Activated naive CD8-positive, alpha-beta T cell treated with anti-CD3 and anti-CD28 coated beads, Interleukin-2, amount 50 U/mL, for 24 hours (primary cell): ENCODE measurements at places on chromosomes 13 and 19.

DNA sequence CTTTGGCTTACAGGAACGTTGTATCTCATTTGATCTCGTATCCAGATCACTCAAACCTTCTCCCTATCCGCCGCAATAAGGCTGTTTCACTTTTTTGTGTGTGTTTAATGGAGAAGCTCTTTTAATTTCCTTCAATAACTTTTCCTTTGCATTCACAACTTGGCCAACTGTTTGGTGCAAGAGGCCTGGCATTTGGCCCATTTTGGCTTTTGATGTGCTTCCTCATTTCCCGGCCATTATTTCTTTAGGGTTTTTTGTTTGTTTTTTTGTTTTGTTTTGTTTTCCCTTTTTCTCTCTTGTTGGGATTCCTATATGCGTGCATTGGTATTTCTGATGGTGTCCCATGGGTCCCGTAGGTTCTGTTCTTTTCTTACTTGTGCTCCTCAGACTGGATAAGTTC lies 6.1 kb upstream of the UPF3A start:
- no peak for DNase-seq

DNA sequence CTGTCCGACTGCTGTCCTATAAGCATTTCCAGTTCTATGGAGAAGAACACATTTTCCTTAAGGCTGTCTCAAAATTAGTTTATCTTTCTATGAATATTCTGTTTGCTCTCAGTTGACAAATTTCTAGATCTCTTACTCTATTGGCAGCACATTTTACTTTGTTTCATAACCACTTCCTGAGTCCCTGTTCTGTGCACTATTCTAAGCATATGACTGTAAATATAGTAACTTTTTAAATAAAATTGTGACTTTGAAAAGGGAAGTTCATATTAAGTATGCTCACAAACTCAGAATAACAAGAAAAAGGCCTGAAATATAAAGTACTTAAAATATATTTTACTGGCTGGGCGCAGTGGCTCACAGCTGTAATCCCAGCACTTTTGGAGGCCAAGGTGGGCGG lies 56.5 kb upstream of the HTR2A start:
- no peak for DNase-seq

DNA sequence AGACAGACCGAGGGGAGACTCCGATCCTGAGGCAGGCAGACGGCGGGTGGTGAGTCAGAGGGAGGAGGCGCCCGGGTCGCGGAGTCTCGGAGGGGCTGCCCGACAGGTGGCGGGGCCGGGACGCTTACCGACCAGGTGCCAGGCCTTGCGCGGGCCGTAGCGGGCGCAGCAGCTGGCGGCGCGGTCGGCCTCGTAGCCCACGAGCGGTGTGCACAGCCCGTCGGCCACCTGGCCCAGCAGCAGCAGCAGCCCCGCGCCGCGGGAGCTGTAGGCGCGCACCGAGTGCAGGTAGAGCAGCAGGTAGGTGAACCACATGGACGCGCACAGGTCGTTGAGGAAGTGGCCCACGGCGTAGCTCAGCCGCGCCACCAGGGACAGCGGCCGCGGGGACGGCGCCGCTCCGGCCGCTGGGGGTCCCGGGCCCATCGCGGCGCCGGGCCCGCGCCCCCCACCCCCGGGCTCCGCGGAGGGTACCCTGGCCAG lies 367 bp downstream of the MFSD12 start:
- peak; percentile 78 for DNase-seq

DNA sequence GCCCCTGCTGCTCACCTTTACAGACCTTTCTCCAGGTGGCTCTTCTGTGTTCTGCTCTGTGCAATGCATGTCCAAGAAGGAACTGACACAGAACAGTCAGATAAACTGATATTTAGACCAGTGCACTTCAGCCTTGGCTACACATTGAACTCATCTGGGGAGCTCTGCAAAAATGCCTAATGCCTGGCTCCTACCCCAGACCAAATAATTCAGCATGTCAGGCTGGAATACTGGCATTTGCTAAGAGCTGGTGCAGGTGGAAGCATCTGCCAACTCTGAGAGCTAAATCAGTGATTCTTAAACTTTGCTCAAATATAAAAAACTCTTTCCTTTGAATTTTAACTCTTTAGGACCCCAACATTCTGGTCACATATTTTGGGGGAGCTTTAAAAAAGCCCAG lies 118.2 kb upstream of the TSC22D1 start:
- no peak for DNase-seq

- DNase-seq = no peak
Observed at GRCh38 chr13:22091222-22091970, 420.5 kb downstream of the FGF9 start.

GRCh38 chr19:11797491-11797890 lies 832 bp upstream of the ZNF491 start:
- peak; percentile 80 for DNase-seq

DNA sequence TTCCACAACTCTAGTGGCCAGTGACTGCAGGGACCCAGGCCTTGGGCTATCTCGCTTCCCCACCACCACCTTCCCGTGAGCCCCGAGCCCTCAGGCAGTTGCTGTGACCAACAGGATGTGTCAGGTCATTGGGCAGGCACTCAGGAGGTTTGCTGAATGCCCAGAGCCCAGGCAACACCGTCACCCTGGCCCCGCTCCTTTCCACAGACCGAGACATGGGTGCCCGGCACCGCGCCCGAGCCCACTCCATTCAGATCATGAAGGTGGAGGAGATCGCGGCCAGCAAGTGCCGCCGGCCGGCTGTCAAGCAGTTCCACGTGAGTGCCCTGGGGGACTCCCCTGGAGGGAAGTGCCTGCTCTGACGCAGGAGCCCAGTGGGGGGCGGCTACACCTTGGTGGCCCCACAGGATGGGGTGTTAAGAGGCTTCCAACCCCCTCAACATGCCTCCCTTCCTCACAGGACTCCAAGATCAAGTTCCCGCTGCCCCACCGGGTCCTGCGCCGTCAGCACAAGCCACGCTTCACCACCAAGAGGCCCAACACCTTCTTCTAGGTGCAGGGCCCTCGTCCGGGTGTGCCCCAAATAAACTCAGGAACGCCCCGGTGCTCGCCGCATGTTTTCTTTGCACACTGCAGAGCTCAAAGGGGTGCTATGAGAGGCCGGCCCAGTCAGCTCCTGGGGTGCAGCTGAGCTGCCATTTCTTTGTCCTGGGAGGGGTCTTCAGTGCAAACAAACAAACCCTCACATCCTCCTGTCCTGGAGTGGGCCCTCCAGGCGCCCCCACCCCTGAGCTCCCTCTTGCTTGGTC lies 3.2 kb downstream of the RPL18A start:
- DNase-seq = no peak

- no peak for DNase-seq
Observed at GRCh38 chr19:34432797-34433196, 4.6 kb downstream of the UBA2 start.

DNA sequence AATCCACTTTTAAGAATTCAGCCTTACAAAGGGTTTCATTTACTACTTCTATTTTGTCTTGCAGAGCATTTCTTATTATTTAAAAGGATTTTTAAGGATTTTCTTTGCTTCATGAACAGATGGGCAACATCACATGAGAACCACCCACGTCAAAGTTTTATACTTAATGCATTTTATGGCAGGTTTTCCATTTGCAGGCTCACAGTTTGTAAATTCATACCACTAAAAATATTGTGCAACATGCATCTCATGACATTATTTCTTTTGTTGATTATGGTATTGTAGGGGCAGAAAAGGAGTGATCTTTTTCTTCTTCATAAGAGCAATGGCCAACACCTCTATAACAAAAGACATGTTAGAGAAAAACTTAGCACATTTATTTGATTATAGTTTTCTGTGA lies 554.0 kb upstream of the SPRY2 start:
- DNase-seq = no peak

GRCh38 chr19:418761-419671 lies 10.1 kb upstream of the C2CD4C start:
- no peak for DNase-seq

GRCh38 chr19:43311706-43312105 lies 41.8 kb upstream of the CD177 start:
- no peak for DNase-seq

DNA sequence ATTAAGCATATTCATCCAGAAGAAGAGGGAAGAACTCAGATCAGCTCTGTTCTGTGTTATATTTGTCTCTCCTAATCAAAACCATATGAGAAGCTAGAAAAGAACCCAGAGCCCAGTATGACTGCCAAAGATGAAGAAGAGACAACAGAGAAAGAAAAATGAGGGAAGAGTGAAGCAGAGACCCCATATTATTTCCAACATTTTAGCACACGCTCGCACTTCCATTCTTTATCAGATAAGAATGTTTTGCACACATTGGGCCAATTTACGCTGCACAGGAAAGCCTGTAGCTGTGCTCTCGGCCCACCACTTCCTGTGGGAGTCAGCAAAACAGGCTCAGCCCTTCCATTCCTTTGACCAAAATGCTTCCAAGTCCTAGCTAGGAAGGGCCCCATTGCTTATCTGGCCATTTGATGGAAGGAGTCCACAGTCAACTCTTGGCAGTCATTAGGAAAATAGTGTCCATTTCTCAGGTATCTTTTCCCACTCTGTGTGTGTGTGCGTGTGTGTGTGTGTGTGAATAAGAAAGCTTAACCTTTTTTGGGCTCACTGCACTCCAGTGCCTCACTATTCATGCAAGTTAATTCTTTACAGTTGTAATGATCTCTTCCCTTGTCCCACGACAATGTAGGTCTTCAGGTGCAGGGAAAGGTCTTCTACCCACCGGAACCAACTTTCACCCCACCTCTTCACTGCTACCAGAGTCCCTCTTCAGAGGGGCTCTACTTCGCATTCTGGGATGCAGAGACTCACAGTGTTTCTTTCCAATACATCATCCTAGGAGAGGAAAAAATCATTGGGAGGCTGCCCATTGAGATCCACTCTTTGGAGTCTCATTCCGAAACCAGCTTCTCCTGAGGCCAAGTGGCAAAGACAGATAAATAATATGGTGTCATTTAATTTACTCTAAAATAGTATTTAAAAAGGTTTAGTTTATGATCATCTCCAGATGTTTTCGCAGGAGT lies 237.5 kb downstream of the COG6 start:
- peak; percentile 28 for DNase-seq

- no peak for DNase-seq
Observed at GRCh38 chr13:110484290-110485048, 77.1 kb downstream of the RAB20 start.

DNA sequence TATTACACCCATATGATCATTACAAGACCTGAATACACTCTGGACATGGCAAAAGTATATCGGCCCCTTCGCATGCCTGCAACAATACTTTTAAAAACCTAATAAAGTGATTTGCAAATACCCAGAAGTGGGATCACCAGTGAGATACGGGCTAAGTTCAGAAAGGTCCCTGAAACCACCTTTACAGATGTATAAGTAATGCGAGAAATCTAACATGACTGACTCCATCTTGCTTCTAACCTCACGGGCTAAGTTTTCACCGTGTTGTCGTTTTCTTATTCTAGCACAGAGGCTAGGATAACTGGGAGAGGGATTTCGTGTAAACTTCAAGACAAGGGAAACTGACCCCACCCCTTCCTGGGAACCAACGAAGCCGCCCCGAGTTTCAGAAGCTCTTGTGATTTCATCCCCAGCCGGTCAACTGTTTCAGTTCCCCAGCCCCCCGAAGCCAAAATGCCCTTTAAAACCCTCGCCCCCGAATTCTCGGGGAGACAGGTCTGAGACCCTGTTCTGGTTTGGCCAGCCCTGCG lies 703 bp downstream of the NEK3 start:
- no peak for DNase-seq

DNA sequence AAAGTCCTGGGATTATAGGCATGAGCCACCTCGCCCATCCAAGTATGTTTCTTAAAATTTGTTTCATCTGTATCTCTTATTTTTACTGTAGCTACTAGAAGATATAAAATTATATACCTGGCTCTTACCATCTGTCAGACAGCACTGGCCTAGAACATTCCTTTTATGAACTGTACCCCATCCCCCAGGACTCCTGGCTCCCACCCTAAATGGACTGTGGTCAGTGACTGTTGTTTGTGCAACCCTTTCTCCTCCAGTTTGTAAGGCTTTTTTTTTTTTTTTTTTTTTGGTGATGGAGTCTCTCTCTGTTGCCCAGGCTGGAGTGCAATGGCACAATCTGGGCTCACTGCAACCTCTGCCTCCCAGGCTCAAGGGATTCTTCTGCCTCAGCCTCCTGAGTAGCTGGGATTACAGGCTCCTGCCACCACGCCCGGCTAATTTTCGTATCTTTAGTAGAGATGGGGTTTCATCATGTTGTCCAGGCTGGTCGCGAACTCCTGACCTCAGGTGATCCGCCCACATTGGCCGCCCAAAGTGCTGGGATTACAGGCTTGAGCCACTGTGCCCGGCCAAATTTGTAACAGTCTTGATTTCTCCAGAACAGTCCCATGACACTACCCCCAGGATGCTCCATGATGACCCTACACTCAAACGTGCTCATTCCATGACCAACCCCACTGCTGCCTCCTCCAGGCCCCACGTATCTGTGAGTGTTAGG lies 2.5 kb downstream of the NDUFA3 start:
- DNase-seq = no peak

DNA sequence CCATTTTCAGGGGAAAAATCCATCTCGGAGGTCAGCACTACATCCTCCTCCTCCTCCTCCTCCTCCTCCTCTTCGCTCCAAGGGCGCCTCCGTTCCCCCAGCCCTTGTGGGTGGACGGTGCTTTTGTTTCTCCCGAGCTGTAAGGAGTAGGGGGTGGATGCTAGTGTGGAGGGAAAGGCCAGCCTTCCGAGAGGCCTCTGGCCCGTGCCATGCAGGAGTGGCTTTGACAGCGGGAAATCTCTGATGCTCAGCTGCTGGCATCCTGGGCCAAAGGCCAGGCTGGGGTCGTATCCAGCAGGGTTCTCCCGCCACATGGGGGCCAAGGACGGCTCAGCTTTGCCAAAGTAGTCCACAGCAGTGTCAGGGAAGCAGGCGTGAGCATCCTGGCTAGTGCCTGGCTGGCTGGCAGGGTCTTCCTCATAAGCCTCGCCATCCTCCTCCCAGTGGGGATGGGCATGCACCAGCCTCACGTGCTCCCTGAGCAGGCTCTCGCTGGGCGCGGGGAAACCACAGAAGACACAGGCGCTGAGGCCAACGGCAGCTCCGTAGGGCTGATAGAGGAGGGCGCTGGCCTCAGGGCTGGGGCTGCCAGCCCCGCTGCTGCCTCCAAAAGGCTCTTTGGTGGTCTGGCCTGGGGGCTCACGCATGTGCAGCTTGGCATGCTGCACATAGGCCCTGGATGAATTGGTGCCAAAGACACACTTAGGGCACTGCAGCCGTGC lies 10.5 kb downstream of the WIZ start:
- DNase-seq = no peak

GRCh38 chr13:47858042-47859025 lies 142.7 kb downstream of the SUCLA2 start:
- DNase-seq = no peak

- no peak for DNase-seq
Observed at GRCh38 chr19:50242581-50242980, 39.2 kb downstream of the MYH14 start.
